Stimulated activated naive B cell treated with anti-CD40 and anti-IgM and Interleukin-4, amounts not matched to agents 10 μg/mL and 1 μg/mL and 100 μg/mL, for 72 hours (primary cell): ENCODE measurements at places on chromosomes 12 and 14.

DNA sequence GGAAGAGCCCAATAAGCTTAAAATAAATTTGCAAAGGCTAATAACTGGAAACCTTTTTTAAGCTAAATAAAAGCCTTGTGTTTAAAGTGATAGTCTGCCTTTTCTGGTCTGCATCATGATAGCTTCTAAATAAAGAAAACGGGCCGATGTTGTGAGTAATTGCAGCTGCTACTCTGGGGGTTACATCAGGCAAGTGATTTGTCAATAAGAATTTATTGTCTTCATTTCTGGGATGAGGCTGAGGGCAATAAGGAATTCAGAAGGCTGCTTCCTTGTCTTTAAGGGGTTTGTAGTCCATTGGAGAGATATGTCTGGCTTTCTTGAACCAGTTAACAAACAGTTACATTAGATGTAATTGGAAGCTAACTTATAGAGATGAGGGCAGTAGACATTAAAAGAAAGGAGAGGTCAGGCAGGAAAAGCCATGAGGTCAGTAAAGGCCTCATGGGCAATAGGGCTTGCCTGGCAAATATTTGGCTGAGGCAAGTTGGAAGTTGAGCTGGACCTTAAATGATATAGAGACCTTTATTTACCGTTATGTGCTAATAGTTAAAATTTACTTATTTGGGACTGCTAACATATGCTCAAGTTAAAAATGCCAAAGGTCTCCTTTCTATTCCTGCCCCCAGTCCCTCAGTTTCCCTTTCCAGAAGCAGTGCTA is 85.0 kb downstream of the CRADD start:
- no peak for DNase-seq

- no peak for DNase-seq
These were observed 24.6 kb downstream of the PRICKLE1 start for GRCh38 chr12:42564996-42565395.

DNA sequence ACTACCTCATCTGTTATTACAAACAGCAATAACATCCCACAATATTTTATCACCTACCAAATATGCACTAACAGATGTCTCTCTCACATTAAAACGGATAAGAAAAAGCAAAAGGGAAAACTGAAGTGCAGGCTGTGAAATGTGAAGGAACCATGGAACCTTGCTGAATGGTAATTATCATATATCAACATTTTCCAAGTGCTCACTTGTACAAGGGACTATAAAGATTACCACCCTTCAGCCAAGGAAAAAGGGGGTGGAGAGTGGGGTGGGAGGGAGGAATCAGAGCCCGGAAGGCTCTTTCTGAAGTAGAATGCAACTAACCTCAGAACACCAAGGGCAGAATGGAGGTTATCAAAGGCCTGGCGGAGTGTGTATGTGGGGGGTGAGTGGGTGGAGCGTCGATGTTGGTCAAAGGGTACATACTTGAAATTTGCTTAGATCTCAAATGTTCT is 1.2 kb downstream of the SNX6 start:
- no peak for DNase-seq

DNA sequence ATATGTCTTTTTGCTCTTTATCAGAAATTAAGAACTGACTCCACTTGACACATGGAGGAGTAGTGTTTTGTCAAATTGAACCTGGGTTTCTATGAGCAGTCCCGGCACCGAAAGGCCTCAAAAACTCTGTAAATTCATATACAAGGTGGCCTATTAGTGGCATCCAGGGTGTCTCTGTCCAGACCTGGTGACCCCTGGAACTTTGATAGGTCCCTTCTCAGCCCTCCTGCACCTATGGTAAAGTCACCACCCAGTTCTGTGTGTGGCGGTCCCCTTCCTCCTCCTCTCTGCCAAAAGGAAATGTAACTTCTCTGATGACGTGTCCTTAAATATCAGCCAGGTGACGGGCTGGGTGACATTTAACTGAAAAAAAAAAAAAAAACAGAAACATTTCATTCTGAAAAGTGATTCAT is 204.0 kb upstream of the FOXN3 start:
- peak; percentile 59 for DNase-seq

- no peak for DNase-seq
These were observed 361.6 kb downstream of the AEBP2 start for GRCh38 chr12:19800884-19801283.

- DNase-seq: no peak
These were observed 40.7 kb downstream of the NKX2-1 start for GRCh38 chr14:36479344-36479743.

GRCh38 chr12:50038336-50038735 is 13.0 kb upstream of the RACGAP1 start:
- no peak for DNase-seq

- DNase-seq: no peak
These were observed 7.3 kb upstream of the HSP90AA1 start for GRCh38 chr14:102094101-102094500.

- DNase-seq: no peak
These were observed 6.1 kb downstream of the PELI2 start for GRCh38 chr14:56124327-56124726.

DNA sequence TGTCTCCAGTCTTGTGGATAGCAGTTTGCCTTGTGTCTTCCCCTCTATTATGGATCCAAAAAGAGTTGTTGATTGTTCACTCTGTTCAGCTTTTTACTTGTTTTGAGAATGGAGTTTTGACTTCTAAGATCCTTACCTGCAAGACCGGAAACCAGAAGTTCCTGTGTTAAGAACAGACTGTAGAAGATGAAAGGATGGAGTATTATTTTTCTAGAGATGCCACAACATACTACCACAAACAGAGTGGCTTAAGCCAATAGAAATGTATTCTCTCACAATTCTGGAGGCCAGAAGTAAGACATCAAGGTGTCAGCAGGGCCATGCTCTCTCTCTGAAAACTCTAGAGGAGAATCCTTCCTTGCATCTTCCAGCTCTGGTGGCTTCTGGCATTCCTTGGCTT is 95.0 kb downstream of the IGF1 start:
- DNase-seq: no peak

- DNase-seq: no peak
These were observed 16.4 kb downstream of the BCL2L14 start for GRCh38 chr12:12086973-12087692.

DNA sequence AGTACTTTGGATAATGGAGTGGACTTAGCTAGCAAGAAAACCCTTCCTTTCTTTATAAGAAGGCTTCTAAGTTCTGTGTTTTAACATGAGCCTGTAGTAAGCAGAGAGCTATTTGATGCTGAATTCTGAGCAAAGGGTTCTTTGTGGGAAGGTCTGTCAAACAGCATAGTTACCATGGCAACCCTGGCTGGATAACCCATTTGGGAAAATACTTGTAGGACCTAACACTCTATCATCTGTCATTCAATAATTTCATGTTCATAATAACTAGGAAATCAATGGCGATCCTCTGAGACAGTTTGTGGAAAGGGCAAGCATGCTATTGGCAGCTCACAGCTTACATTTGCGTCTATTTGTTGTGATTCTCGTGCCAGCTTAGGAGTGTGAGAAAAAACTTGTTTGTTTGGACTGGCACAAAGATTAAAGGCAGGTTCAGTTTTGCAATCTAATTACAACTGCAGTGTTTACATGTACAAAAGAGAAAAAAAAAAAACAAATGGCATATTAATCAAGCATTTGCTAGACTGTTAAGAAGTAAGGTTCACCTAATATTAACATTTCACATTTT is 219.2 kb downstream of the PDZRN4 start:
- DNase-seq: no peak

DNA sequence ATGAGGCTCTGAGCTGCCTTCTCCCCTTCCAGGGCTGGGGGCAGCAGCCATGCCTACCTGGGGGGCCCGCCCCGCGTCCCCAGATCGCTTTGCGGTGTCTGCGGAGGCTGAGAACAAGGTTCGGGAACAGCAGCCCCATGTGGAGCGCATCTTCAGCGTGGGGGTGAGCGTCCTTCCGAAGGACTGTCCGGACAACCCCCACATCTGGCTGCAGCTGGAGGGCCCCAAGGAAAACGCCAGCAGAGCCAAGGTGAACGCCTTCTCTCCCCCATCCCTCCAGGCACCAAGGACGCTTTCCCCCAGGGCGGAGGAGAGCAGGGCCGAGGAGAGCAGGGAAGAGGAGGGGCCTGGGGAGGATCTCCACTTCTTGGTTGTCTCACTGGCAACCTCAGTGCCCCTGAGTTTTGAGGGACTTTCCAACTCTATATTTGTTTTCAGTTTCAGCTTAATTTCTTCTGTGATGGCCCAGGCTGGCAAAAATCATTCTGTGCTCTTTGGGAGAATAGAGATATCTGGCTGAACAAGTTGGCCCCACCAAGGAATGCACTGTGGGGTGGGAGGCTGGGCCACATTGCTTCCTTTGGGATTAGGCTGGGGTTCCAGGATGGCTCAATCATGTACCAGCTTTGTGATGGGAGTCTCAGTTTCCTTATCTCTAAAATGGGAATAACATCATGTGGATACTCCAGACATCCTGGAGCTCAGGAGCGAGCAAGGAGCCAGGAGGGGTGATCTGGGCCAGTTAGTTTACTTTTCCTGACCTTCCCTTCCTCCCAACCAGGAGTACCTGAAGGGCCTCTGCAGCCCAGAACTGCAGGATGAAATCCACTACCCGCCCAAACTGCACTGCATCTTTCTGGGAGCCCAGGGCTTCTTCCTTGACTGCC is 1.2 kb downstream of the KHNYN start:
- peak; percentile 75 for DNase-seq

DNA sequence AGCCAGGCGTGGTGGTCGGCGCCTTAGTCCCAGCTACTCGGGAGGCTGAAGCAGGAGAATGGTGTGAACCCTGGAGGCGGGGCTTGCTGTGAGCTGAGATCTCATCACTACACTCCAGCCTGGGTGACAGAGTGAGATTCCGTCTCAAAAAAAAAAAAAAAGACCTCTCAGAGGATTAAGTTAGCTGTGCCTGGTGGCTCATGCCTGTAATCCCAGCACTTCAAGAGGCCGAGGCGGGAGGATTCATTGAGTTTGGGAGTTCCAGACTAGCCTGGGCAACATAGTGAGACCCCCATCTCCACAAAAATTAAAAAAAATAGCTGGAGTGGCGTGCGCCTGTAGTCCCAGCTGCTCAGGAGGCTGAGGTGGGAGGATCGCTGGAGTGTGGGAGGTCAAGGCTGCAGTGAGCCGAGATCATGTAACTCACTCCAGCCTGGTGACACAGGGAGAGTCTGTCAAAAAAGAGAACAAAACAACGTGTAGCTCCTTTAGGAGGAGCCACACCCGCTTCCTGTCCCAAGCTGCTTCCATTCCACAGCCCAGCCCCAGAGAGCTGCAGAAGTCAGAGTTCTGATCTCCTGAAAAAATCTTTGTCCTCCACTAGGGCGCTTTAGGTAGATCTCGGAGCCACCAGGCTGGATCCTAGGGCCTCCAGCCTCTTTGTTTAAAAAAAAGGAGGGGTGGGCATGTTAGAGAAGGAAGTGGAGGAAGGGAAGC is 11.5 kb upstream of the ULK1 start:
- DNase-seq: no peak
